ENCODE measurements at places on chromosomes 16 and 17.

- DNase-seq: no peak
Observed at GRCh38 chr16:69839240-69839688, 77.1 kb downstream of the WWP2 start.

DNA sequence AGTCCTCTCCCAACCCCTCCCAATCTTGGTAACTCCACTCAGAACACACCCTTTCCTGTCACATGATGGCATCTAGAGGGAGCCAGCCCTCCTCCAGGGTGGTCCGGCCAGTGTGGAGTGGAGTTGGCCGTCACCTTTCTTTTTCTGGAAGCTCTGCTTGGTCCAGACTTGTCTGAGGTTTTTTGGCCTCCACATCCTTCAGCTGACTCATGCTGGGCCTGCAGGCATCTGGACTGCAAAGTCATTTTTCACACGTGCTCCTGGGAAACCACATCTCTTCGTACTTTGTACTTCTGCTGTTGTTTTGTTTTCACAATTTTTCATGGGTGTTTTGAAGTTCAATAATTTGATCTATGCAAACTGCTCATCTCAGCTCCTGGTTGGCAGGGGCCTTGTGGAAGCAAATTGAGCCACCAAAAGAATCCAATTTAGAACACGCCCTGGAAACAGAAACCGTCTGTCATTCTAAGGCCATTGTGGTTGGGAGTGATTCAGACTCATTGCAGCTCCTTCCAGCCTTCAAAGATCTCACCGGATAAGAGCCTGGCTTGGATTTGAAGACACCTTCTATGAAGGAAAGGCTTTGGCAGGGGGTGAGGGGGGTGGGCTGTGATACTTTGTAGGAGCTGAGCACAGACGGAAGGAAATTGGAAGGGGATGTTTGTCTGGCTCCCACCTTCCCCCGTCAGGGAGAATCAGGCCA lies 42.4 kb upstream of the NF1 start:
- DNase-seq: no peak

- DNase-seq: no peak
Observed at GRCh38 chr17:5413682-5414081, 5.8 kb downstream of the NUP88 start.

DNA sequence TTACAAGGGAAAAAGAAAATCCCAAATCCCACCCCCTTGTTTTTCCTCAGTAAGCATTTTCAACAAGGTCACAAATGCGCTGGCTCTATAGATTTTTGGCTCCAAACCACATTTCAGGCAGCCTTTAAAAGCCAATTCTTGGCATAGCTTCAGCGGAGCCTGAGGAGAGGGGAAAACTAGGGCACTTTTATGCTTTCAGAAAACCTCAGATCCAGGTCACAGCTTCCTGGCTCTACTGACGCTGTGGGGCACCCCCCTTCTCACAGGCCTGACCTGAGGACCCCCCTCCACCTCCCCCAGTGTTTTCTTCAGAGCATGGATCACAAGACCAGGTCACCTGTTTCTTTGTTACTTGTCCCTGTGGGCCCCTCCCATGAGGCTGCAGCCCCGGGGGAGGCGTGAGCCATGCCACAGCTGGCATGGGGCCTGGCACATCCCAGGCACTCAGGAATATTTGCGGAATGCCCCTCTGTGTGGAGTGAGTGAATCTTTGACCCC lies 30.1 kb upstream of the MTSS2 start:
- no peak for DNase-seq

- no peak for DNase-seq
Observed at GRCh38 chr17:70021726-70022125, 53.3 kb upstream of the KCNJ16 start.
